ENCODE measurements at places on chromosomes 4 and X.
A peak's percentile ranks its signal among the peaks of the same experiment; 100 is the strongest.

DNA sequence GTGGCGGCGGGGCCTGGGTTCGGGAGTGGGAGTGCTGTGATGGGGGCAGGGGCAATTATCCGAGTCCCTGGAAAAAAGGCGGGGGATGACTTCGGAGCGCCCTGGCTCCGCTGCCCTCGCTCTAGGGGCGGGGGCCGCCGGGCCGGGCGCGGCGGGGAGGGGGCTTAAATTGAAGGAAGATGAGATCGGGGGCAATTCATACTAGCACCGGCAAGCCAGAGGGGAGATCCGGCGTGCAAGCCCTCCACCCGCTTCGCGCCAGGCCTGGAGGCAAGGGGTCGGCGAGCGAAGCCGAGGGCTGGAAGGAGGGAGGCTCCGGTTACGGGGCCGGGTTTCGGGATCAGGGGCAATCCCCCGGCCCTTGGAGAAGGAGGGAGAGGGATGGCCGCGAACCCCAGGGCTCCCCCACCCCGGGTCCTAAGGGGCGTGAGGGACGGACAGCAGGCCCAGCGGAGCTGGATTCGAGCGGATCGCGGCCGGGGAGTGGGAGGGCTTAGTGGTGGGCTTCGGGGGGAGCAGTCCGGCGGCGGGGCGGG is 1.2 kb downstream of the BCORL1 start:
- no peak for DNase-seq

- DNase-seq = no peak
These were observed 139.8 kb downstream of the PTTG2 start for GRCh38 chr4:38099908-38100407.

GRCh38 chrX:118495061-118495921 is at the start of gene DOCK11:
TSS of gene DOCK11 (plus strand) at chrX:118495815. CDS start at chrX:118495972, 157 bp downstream.
- peak; percentile 75 for DNase-seq

- DNase-seq = no peak
These were observed 220.7 kb downstream of the HS6ST2 start for GRCh38 chrX:132737743-132738142.

DNA sequence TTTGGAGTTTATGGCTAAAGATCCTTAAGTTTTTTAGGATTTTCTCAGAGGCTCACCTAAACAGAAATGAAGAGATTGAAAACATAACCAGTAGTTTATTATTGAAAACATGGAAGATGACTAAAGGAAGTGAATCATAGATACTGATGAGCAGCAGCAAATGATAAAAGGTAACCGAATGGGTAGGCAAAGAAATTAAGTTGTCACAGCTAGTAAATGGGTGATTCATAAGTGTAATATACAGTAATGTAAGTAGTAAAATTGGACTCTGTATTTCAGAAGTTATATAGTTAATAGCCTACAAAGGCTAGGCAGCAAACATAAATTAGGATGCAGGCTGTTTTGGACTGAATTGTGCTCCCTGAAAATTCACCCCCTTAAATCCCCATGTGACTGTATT is 59.0 kb upstream of the ADGRA3 start:
- DNase-seq = no peak

DNA sequence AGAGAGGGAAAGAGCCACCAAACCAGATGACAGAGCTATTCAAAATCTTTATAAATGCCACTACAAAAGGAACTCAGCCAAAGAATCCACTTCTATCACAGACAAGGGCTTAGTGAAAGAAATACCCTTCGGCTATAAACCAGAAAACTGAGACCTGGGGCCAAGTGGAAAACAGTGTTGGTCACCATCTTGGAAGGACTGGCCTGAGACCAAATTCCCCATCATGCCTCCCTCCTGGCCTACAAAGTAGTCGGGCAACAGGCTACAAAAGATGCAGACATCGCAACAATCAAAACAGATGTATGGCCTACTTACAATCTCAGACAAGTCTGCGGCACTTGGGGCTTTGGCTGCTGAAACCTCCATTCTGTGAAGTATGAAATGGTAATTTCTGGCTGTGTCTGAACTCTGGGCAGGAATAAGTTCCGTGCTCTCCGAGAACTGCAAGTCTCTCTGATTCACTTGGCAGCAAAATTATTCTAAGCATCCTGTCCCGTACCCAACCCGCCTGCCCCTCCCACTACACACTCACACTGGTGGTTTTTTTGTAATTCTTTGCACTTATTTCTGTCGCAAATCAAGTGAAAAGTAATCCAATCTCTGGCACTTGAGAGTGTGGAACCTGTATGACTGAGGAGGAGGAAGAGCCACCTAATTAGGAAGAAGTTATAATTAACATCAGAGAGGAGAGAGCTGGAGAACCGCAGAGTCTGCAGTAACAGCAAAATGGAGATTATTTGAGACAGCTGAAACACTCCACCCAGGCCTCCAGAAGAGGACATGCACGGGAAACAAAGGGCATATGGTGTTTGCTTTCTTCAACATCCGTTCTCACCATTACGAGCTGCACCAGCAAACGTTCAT is 87.8 kb downstream of the SH3KBP1 start:
- DNase-seq = no peak

- no peak for DNase-seq
These were observed 68.1 kb downstream of the DRD5 start for GRCh38 chr4:9849538-9849920.

- DNase-seq = no peak
These were observed 917.0 kb upstream of the LCORL start for GRCh38 chr4:18938343-18939099.

DNA sequence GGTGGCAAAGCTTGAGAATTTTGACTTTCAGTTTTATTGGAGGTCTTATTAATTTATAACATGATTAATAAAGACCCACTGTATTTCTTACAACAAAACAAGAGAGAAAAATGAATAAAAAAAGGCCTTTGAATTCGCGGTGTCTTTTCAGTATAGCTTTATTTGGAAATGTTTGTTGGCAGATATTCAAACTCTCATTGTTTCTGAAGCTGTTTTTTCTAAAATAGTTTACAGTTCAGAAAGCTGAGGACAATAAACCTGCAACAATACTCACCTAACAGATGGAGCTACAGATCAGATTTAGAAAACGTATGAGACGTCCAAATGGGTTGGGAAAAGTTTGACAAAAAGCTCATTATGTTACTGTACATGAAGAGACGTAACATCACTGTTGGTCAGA is 2.4 kb upstream of the SPARCL1 start:
- no peak for DNase-seq

GRCh38 chrX:122272011-122272410 is 912.1 kb upstream of the GRIA3 start:
- DNase-seq = no peak

- no peak for DNase-seq
These were observed 46.0 kb upstream of the MGST2 start for GRCh38 chr4:139619644-139620043.

GRCh38 chr4:120916937-120917336 is 5.6 kb downstream of the PRDM5 start:
- DNase-seq = no peak

DNA sequence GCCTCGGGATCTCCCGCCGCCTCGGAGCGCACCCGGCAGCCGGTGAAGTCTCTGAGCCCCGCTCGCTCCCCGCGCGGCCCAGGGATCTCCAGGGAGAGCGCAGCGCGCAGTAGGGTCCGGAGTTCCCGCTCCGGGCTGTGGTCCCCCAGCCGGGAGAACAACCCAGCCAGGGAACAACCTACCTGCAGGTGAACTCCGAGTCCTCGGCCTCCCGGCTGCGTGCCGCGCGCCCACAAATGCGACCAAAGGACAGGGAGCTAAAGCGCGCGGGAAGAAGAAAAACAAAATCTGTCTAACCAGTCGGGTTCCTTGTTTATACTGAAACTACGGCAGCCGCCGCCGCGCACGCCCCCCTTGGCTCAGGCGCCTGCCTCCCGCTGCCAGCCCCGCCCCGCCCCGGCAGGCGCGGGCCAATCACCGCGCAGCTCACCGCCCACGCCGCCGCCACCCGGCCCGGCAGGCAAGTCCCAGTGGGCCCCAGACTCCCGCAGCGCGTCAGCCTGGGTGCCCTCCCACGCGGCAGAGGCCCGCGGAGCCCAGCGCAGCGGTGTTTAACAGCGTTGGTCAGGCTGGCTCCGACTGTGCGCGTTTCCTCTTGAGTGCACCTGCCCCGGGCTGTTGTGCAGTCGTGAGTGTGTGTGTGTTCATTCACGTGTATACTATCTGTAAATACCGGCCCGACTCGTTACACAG is at the start of gene RASGEF1B:
TSS of gene RASGEF1B (minus strand) at position 320 of the 693 bp plus-strand sequence. CDS start 12,399 bp downstream, outside the sequence.
- DNase-seq = peak; percentile 95

GRCh38 chr4:3791910-3792542 is 25.8 kb downstream of the ADRA2C start:
- no peak for DNase-seq

- no peak for DNase-seq
These were observed 372.9 kb upstream of the TENM3 start for GRCh38 chr4:181870326-181870725.

GRCh38 chr4:107721436-107722100 is 1.5 kb upstream of the PAPSS1 start:
- no peak for DNase-seq

- DNase-seq = no peak
These were observed 15.8 kb upstream of the ANAPC4 start for GRCh38 chr4:25361253-25361652.

- DNase-seq = no peak
These were observed 260.0 kb downstream of the GLUD2 start for GRCh38 chrX:121307449-121307848.

DNA sequence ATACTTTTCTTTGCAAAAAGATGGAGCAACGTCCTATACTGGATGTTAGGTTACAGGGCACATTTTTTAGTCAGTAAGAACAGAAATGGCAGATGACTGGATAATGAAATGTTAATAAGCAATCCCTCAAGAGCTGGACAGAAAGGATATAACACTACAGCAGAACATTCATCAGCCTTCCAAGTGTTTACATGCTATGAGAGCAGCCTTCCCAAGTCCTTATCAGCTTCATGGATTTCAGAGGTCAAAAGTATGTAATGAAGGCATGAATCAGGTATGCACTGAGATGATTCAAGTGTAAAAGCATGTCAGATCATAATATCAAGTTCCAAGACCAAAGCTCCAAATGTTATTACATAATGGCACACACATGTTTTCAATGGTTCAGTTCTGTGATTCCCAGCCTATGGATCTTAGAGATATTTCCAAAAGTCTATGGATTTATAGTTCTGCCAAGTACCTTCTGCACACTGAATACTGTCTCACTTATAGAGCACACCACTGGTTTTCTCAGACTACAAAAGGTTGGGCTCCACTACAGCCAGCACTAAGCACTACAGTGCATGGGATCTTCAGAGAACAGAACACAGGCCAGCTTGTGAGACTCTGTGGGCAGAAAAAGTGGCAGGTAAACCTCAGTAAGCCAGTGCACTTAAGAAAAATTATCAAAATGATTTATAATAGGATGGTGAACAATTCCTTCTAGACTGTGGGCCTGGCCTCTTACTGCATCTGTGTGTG is 49.2 kb downstream of the GPC4 start:
- DNase-seq = no peak

- no peak for DNase-seq
These were observed 55.4 kb downstream of the KCNIP4 start for GRCh38 chr4:21893136-21893535.

- no peak for DNase-seq
These were observed 103.8 kb downstream of the USP46 start for GRCh38 chr4:52555356-52555716.
